Activated T-helper 9 cell treated with anti-CD3 and anti-CD28 coated beads, Interleukin-2, amount 50 U/mL, for 16 hours (primary cell): ENCODE measurements at places on chromosomes 1 and 21.

DNA sequence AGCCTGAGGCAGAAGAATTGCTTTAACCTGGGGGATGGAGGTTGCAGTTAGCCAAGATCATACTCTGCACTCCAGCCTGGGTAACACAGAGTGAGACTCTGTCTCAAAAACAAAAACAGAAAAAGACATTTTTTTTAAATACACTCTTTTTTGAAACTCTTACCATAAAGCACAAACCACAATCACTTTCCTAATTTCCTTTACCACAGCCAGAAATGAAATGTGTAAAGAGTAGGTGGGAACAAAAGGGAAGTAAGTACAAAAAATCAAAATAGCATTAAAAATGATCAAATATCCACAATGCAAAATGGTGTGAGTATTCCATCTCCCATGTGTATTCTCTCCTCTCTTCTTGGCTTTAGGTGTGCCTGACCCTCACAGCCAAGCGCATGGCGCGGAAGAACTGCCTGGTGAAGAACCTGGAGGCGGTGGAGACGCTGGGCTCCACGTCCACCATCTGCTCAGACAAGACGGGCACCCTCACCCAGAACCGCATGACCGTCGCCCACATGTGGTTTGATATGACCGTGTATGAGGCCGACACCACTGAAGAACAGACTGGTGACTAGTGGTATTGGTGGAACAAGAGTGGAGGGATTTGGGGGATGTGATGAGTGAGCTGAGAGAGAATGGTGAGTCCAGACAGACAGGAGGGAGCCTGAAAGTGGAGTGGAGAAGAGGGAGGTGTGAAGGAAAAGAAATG, 14.9 kb downstream of the ATP1A4 start:
- DNase-seq = no peak

DNA sequence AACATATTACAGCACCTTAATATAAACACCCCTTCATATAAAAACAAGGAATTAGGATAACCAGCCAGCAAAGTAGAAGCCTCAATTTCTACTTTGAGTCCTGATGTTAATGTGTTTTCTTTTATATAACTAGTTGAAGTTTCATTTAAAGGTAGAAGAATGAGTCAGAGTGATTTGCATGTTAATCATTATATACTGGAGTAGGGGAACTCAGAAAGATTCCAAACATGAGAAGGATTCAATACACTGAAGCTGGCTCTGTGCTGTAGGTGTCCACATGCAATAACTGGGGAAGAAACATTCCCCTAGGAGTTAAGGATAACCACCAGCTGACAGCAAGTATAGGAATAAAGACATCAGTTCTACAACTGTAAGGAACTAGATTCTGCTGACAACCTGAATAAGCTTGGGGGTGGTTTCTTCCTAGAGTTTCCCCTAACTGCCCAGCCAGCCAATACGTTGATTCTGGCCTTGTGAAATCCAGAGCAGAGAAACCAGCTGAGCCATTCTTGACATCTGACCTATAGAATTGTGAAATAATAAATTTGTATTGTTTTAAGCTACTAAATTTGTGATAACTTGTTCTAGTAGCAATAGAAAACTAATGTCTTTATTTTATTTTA, 33.4 kb upstream of the RNPC3 start:
- DNase-seq = no peak

DNA sequence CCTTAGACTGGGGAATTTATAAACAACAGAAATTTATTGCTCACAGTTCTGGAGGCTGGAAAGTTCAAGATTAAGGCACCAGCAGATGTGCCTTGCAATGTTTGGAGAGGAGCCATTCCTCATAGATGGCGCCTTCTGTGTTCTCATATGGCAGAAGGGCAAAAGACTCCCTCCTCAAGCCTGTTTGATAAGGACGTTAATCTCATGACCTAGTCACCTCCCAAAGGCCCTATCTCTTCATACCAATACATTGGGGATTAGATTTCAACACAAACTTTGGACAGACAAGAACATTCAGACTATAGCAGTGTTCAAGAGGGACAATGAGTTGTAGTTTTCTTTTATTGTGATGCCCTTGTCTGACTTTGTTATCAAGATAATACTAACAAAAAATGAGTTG, 34.3 kb downstream of the PSMG1 start:
- no peak for DNase-seq

- DNase-seq = no peak
Observed at GRCh38 chr1:150995896-150996295, 10.8 kb downstream of the MINDY1 start.

DNA sequence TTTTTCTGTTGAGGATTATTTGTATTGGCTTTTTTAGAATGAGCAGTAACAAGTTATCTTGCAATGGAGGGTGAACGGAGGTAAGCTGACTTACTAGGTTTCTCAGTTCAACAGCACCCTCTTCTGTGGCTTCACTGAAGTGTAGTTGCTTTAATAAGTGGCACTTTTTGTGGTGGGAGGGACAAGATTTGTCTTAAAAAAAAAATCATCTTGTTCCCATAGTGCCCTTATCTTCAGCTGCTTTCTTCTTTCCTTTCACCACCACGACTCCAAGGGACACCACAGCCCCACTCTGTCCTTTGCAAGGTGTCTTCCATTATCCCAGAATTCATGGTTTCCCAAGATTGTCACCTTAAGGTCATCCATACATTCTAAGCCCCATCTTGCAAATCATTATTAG, 92.9 kb downstream of the PIGK start:
- no peak for DNase-seq

DNA sequence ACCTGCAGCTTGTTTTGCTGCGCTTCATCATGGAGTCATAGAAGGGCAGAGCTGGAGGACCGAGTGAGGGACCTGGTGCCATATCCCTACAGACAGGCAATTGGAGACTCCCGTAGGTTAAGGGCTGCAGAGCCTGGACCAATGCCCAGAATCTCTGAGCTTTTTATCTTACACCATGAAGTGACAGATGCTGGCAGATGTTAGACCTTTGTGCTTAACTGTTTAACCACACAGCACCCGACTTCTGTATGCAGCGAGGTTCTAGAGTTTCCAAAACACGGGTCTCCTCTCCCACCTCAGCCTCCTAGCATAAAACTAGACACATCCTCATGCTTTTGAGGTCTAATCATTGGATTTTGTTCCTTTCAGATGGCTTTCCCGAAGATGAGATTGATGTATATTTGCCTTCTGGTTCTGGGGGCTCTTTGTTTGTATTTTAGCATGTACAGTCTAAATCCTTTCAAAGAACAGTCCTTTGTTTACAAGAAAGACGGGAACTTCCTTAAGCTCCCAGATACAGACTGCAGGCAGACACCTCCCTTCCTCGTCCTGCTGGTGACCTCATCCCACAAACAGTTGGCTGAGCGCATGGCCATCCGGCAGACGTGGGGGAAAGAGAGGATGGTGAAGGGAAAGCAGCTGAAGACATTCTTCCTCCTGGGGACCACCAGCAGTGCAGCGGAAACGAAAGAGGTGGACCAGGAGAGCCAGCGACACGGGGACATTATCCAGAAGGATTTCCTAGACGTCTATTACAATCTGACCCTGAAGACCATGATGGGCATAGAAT, 47.6 kb downstream of the B3GALT5 start:
- no peak for DNase-seq

DNA sequence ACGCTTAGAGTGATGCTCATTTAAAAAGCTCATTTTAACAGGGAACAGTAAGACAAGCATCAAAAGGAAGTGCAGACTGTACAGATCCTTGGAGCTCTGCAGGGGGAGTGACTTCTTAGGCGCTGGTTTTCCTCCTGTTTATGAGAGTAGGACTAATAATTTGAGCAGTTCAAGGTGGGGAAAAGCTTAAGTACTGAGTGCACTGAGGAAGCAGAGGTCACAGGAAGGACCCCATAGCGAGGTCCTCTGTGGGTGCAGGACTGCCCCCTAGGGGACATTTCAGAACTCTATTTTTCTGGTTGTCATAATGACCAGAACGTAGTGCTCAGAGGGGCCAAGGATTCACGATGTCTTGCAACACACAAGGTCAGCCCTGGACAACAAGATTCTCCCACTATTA, 112.1 kb downstream of the HLCS start:
- DNase-seq = no peak
